ENCODE measurements at places on chromosomes 1 and 21. TPM values are rescaled to one million over a fixed set of nuclear protein-coding genes. Genes with fewer than 3 reads are reported as not detected.

The CSMD2 gene
- total RNA-seq = not detected

The SRP9 gene
- total RNA-seq = 452 TPM

The CNN3 gene
- total RNA-seq = 142 TPM

The FYB2 gene
- not detected for total RNA-seq

The HAPLN2 gene
- 0.25 TPM for total RNA-seq

The FCRL2 gene
- not detected for total RNA-seq

The MAP10 gene
- not detected for total RNA-seq

DNA sequence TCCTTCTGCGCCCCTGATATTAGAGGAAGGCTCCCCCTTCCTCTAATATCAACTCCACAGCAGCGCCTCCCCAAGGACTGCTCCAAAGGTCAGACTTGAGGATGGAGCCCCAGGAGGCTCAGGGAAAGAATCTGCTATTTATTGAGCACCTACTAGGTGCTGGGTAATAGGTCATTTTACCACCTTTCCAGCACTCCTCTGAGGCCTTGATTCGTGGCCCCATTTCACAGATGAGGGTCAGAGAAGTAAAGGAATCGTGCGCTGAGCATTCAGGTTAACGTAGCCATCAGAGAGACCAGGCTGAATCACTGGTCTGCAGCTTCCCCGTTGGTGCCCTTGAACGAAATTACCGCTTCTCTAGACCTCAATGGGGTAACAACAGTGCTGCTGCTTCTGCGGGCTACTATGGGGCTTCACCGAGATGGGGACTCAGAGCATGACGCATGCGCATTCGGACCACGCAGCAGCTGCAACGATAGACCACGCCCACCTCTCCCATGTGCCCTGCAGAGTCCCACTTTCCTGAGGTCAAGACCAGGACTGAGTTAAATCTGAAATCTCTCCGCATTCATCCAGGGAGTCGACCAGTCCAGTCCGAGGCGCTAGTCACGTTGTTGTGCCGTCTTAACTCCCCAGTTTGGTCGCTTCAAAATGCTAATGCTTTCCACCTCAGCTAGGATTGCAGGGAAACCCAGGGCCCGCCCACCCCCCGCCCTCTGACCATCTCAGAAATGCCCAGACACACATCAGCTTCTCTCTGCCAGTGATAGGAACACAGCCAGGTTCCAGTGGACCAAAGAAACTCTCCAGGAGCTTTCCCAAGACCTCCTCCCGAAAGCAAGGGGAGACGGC is 12.9 kb downstream of the CAMK2N1 start:
- no peak for DNase-seq

GRCh38 chr1:2559509-2560298 is 3.5 kb downstream of the TNFRSF14 start:
- DNase-seq = no peak

DNA sequence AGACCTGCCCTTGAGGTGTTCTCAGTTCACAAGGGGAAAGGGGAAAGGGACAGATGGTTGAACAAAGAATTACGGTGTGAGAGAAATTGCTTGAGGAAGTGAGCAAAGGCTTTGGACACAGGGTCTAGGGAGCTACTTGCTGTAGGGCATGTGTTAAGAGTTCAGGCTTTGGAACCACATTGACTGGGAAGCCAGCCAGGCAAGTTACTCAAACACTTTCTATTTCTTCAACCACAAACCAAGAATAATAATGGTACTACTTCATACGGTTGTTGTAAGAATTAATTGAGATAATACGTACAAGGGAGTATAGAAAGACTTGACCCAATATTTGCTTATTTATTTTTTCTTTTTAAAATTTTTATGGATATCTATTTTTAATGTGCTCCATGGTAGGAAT is 26.6 kb downstream of the AK4 start:
- DNase-seq = no peak

DNA sequence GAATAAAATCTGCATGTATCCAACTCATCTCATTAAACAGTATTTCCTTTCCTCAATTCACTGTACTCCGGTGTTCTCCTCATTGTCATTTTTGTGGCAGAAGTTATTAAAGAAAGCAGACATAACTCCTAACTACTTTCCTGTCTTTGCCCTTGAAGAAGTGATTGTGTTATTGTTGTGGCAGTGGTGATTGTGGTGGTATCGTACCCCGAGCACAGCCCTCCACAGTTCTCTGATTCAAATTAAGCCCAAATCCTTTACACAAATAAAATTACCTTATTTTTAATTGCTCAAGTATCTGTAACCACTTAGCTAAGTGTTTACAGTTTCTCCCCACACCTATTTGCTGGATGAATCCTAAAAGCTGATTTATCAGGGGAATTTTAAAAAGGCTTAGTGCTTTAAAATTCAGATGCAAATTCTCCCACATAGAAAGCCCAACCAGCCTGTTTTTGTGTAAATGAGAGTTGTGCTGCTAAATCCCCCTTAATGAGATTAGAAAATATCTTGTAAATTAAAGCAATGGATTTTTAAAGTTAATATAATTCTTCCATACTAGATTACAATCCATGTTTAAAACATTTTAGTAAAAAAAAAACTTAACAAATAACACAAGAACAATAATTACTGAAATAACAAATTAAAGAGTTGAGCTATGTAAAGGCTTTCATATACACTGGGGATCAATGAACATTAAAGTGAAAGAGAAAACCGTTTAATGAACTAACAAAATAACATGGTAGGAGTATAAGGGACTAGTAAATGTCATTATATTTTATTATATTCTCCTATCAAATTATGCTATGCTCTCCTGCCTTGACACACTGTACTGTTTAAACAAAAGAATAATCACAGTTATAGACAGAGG is 259.0 kb downstream of the NEGR1 start:
- no peak for DNase-seq

GRCh38 chr1:45443580-45444446 is 47.1 kb downstream of the TESK2 start:
- DNase-seq = no peak

- DNase-seq = no peak
Observed at GRCh38 chr21:29064850-29065481, 8.5 kb downstream of the CCT8 start.

GRCh38 chr1:244449936-244450508 is 1.7 kb downstream of the ADSS2 start:
- peak; percentile 32 for DNase-seq

DNA sequence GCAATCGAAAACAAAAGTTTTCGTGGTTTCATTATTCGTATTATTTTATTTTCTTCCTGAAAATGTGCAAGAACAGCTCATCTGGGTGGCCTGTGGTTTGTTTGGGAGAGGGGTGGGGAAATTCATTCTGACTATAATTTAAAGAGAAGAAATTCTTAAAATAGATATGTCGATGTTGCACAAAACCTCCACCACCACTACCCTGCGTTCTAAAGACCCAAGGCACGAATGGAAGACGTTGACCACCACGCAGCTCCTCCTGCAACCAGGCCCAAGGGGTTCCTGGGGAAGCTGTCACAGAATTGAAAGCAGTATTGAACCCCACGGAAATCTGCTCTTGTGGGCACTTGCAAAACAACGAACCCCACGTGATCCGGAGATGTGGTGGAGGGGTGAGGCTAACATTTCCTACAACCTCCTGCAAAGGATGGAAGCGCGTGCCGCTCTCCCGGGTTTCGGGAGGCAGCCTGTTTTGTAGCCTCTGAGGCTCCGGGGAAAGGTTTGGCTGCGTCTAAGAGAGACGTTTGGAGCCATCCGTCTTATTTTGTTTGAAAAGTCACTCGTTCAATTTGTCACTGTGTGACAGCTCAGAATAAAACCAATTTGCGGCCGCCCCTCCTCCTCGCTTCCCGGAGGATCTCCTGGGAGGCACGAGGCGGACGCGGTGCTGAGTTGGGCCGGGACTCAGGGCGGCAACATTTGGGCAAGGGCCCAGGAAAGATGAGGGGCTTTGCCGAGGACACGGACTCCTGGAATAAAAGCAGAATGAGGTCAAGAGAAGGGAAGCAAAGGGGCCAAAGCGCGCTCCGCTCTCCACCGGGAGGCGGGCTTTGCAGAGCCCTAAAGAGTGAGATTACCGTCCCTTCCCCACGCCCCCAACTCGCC is 810 bp upstream of the HLX start:
- no peak for DNase-seq

GRCh38 chr1:34188418-34188817 is 11.7 kb downstream of the C1orf94 start:
- DNase-seq = no peak

DNA sequence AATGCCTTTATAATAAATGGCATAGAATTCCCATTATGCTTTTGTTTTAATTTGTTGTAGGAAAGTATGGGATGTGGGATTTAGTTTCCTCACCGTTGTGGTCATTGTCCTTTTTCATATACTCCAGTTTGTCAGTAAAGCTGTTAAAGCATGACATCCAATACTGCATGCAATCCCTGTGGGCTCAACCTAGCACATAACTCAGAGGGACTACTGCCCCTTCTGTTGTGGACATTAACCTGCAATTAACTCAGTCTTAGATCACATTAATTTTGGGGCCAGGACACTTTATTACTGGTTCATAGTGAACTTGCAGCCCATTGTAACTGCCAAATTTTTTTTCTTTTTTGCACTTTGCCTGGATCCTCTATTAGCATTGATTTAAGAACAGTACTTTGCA is 112.5 kb downstream of the DNM3 start:
- peak; percentile 40 for DNase-seq

GRCh38 chr1:108669679-108670078 is 8.8 kb upstream of the HENMT1 start:
- DNase-seq = no peak

GRCh38 chr1:180286417-180286816 is 56.4 kb downstream of the LHX4 start:
- no peak for DNase-seq

GRCh38 chr1:149967646-149968045 is 31.0 kb upstream of the MTMR11 start:
- DNase-seq = no peak

- DNase-seq = no peak
Observed at GRCh38 chr1:178121883-178122282, 28.0 kb downstream of the RASAL2 start.

GRCh38 chr1:205767248-205767647 is 8.0 kb downstream of the RAB29 start:
- DNase-seq = no peak

DNA sequence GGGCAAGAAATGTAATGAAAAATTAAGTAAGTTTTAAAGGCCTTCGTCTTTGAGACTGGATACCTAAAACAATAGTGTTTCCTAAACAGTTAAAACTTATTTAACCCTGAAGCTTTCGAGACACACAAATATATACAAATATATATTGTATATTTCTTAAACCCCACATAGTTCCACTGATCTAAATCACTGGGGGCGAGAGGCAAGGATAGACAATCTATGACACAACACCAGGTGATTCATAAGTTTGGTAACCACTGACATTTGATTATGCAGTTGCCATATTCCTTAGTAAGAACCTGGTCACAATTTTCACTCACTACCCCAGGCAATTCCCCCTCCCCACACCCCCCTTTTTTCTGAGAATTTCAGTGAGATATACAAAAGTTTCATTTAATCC is 55.3 kb upstream of the BOLA1 start:
- DNase-seq = peak; percentile 6

GRCh38 chr1:160005070-160005469 is 26.7 kb downstream of the PIGM start:
- DNase-seq = peak; percentile 61

- DNase-seq = no peak
Observed at GRCh38 chr1:14682941-14683621, 84.6 kb downstream of the KAZN start.

DNA sequence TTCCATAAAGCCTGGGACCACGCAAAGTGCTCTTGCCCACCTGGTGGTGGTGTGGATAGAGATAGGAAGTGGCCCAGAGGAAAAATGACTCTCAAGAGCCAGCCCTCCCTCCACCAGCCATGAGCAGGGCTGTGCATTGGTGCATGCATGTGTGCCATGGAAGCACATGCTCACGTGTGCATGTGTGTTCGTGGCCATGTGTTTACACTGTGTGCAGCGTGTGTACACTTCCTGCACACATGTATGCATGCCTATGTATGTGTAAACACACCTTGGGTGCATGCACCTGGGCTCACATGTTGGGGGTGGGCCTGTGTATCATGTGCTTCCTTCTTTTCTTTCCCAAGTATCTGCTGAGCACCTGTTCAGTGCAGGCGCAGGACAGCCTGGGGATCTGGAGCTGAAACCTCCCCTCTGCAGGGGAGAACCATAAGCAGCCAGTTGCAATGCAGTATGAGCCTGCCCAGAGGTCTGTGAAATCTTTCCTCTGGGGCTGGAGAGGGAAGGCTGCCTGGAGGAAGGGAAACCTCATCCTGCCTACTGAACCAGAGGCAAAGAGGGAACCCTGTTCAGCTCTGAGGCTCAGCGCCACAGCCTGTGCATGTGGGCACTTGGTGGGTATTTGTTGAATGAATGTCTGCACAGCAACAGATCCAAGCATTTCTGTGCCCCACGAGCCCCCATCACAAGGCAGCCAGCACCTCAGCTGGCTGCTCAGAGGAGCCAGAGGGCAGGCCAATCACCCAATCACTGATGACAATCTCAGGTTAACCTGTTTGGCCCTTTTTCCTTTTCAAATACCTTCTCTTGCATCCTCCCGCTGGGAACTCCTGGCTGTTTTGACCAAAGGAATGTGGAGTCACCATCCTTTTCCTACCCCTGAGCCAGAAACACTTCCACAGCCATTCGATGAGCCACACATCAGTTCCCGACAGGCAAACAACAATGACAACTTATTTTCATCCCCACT is 327.0 kb downstream of the NPHP4 start:
- DNase-seq = no peak

GRCh38 chr1:235327559-235328270 is at the start of gene ARID4B:
ARID4B (minus strand) TSS chr1:235328179; CDS start chr1:235326919, 1,260 bp downstream.
- no peak for DNase-seq

DNA sequence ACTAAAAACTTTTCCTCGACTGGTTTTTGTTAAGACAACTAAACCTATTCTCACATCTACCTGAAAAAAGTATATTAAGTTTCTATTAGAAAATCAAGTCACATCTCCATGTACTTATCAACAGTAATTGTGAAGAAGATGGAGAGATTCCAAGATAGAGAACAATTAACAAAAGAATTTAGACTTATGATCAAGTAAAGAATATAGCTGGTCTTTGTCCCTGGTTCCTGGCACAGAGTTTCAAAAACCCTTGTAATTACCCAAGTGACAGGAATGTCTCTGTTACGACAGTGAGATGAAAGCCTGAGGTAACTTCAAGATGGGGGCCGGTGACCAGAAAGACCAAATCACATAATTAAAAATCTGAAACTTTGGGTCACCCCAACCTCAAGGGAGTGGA is 91.6 kb downstream of the ASH1L start:
- no peak for DNase-seq

DNA sequence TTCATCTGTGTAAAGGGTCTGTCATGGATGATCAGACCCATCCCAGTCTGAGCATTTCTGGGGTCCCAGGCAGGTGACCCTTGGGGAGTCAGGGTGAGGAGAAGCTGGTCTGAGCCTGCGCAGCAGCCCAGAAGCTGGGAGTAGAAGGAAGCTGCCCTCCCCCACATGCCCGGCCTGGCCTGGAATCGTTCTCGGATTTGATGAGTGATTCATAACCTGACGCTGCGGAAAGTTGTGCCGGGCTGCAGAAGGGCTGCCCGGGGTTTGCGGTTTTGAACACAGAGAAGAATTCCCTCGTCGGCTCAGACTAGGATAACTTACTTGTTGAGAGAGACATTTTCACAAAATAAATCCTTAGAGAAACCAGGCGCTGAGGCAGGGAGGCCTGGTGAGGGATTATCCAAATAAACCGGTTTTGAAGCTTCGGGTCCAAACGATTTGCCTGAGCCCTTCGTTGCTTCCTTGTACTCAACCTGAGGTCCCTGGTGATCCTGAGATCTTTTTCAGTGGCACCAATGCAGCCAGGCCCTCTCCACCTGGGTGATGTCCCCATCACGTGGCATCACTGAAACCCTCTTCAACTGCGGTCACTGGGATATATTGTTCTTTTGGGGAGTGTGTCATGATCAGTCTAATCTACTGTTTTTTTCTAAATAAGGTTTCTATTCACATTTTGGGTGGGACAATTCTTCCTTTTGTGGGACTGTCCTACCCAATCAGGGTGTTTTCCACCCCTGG is 29.2 kb downstream of the EPHB2 start:
- no peak for DNase-seq
